ENCODE measurements at places on chromosomes 5 and 9. TPM values are rescaled to one million over a fixed set of nuclear protein-coding genes. Genes with fewer than 3 reads are reported as not detected.
A peak's percentile ranks its signal among the peaks of the same experiment; 100 is the strongest.

GRCh38 chr5:76641514-76642120, 18.4 kb upstream of the F2RL2 start:
- H3K36me3 ChIP-seq: peaks cover 46% of the 10 kb centered on the region
- DNase-seq: peak; percentile 37
- no peaks in the 10 kb centered on the region for H3K27me3 ChIP-seq
- no peak overlapping the region for H3K27ac ChIP-seq
- H3K4me3 ChIP-seq: no peak overlapping the region

- no peak overlapping the region for H3K4me3 ChIP-seq
- no peaks in the 10 kb centered on the region for H3K27me3 ChIP-seq
- no peaks in the 10 kb centered on the region for H3K4me1 ChIP-seq
- H3K36me3 ChIP-seq: no peaks in the 10 kb centered on the region
Observed at GRCh38 chr5:16809010-16809394, 127.1 kb downstream of the MYO10 start.

GRCh38 chr5:55885359-55885758, 34.2 kb downstream of the IL31RA start:
- H3K27me3 ChIP-seq: no peaks in the 10 kb centered on the region
- H3K36me3 ChIP-seq: peaks cover 12% of the 10 kb centered on the region

The LURAP1L gene
- not detected for polyA plus RNA-seq

DNA sequence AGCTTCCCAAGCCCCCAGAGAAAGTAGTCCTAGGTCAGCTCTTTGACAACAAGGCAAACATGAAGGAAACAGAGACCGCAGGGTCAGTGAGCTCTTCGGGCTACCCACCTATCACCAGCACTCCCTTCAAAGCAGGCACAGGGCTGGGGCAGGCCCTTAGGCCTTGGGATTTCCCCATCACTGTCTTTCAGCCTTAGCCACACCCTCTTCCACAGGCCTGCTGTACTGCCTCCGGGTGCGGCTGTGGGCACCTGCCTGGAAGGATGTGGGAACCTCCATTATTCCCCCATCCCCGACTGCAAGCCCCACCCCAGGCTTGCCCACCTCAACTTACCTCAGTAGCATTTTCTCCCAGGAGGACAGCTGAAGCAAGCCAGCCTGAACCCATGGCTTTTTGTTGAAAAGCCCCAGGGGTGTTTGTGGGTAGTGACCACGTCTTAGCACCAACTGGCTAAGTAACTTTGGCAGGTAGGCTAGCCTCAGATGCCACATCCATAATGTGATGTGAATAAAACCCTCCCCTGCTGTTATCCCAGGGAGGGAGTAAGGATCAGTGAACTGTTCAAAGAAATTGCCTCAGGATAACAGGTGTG, 100.2 kb downstream of the PIK3R1 start:
- no peak overlapping the region for H3K27ac ChIP-seq
- peak; percentile 63 for DNase-seq
- no peak overlapping the region for H3K4me3 ChIP-seq
- no peaks in the 10 kb centered on the region for H3K36me3 ChIP-seq
- peaks cover 9% of the 10 kb centered on the region for H3K4me1 ChIP-seq

GRCh38 chr9:84583866-84584265, 85.7 kb upstream of the NTRK2 start:
- DNase-seq: no peak
- no peak overlapping the region for H3K4me3 ChIP-seq
- no peaks in the 10 kb centered on the region for H3K27me3 ChIP-seq
- H3K36me3 ChIP-seq: no peaks in the 10 kb centered on the region

- no peaks in the 10 kb centered on the region for H3K4me1 ChIP-seq
- DNase-seq: no peak
- no peaks in the 10 kb centered on the region for H3K27me3 ChIP-seq
- no peaks in the 10 kb centered on the region for H3K36me3 ChIP-seq
- H3K4me3 ChIP-seq: no peak overlapping the region
- H3K27ac ChIP-seq: no peak overlapping the region
Observed at GRCh38 chr5:1750469-1750868, 49.2 kb downstream of the MRPL36 start.
